ENCODE measurements at places on chromosomes 13 and 19. TPM values are rescaled to one million over a fixed set of nuclear protein-coding genes. Genes with fewer than 3 reads are reported as not detected.

Gene AKT2
- 154 TPM for total RNA-seq

Gene ZNF8
- total RNA-seq = 4.7 TPM

GRCh38 chr13:112456138-112457056 lies 80.2 kb downstream of the SPACA7 start:
- no peak for DNase-seq

Gene PLPPR3
- total RNA-seq = not detected

DNA sequence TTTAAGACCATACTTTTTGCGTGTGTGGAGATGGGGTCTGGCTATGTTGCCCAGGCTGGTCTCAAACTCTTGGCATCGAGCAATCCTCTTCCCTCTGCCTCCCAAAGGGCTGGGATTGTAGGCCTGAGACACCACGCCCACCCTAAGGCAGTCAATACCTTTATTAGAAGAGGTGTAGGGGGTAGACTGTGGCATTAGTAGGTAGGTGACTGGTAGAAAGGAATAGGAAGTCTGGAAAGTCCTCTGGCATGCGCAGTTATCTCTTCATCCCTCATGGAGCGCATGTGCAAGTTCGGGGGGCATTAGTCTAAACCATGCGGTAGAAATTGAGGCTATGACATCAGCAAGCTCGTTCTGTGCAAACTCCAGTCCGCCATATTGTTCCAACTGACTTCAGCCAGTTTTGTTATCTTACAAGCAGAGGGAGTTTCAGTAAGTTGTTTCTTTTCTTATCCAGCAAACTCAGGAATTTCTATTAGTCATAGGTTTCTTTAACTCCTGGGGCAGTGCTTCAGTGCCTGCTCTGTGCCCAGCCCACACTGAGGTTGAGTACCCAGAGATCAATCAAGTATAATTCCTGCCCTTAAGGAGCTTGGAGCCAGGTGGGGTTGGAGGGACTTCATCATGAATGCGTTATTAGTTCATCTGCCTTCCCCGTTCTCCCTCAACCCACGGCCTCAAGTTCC lies 7.3 kb upstream of the RANBP3 start:
- no peak for DNase-seq

Gene MUC16
- not detected for total RNA-seq

- no peak for DNase-seq
Measured at GRCh38 chr13:83877651-83878355, 4.5 kb downstream of the SLITRK1 start.

Gene KLC3
- total RNA-seq = 0.33 TPM

DNA sequence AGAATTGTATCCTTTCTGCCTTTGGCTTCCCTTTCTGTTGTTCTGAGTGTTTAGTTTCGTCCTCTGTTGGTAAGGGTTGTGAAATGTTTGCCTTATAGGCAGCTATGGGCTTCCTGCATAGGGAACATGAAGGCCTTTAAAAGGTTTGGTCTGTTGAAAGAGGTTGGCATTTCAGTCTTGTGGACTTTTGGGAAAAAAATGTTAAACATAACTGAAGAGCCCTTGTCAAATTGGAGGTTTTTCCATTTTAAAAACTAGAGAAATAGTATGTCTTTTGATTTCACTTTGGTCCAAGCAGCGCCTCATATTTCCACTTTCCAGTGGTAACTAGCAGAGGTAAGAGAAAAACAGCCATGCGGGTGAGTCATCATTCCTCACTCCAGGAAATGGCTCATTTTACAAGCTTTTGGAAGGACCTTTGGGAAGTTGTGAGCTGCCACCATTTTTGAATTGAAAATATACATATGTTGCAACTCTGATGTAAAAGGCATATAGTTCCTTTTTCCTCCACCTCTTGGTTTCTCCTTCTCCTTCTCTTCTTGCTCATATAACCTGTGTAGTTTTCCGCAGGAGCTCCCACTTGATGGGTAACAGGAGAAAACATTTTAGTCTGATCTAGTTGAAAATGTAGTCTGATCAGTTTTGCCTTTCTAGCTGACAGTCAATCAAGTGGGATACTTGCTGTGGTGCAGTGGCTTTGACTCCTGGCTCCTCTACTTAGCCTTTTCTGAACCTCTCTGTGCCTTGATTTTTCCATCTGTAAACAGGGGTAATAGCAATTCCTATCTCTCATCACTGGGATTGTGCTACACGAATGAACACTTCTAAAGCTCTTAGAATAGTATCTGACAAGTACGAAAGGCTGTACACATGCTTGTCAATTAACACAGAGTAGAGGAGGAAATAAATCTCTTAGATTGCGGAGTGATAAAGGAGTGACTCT lies 23.0 kb downstream of the GPC6 start:
- no peak for DNase-seq

- DNase-seq = no peak
Measured at GRCh38 chr19:46369817-46370216, 22.9 kb downstream of the PPP5C start.

Gene GPR12
- total RNA-seq = not detected

DNA sequence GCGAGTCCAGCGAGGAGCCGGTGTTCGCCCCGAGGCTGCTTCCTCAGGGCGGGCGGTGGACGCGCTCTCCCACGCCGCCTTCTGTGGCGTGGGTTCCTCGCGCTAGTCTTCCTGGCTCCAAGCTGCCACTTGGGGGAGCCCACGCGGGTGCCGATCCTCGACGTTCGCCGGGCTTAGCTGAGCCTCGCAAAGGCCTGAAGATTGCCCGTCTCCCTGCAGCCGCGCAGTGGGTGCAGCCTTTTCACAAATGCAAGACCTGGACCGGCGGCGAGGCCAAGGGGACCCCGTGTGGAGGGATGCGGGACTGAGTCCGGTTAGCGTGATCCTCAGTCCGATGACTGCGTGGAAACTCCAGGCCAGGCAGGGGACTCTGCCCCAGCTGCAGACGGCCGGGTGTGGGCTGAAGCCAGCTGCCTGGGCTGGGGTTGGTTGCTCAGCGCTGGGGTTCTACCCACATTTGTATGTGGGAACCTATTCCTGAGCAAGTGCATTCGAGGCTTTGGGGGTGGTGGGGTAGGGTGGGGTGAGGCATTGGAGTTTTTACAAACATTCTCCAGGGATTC lies 16.6 kb upstream of the LRP3 start:
- DNase-seq = no peak

Data from GM12878 (cell line).